ENCODE measurements at places on chromosomes 2 and 18.

GRCh38 chr2:105254531-105255210 is 13.1 kb downstream of the GPR45 start:
- no peak for DNase-seq

DNA sequence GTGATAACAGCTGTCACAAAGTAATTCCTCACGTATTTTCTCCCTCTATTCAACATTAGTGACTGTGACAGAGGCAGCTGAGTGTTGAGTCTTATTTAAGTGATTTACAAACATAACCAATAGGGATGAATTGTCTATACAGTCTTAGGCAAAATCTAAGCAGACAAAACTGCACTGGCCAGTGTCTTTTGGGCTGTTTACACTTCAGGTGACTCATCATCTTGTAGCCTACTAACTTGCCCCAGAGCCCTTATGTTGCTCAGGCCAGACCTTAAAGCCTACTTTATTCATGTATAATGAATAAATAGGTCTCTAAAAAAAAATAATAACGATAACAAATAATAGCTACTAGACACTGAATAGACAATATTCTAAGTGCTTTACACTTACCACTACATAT is 17.2 kb downstream of the THOC1 start:
- DNase-seq, result no peak

GRCh38 chr18:8794934-8795280 is 89.6 kb downstream of the MTCL1 start:
- DNase-seq, result no peak

GRCh38 chr2:189798312-189799029 is 14.2 kb downstream of the PMS1 start:
- DNase-seq, result no peak

DNA sequence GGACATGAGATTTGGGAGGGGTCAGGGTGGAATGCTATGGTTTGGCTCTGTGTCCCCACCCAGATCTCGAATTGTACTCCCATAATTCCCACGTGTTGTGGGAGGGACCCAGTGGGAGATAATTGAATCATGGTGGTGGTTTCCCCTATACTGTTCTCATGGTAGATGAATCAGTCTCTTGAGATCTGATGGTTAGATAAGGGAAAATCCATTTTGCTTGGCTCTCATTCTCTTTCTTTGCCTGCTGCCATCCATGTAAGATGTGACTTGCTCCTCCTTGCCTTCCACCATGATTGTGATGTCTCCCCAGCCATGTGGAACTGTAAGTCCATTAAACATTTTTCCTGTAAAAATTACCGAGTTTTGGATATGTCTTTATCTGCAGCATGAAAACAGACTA is 80.9 kb upstream of the GALNT5 start:
- no peak for DNase-seq

GRCh38 chr2:136059036-136059472 is 58.9 kb downstream of the CXCR4 start:
- no peak for DNase-seq
